NCI-H1092 treated with DMSO at 0.1 percent for 48 hours (cell line): ENCODE measurements at places on chromosomes 6 and 20.
A peak's percentile ranks its signal among the peaks of the same experiment; 100 is the strongest.

GRCh38 chr6:46891252-46891795 is 30.4 kb downstream of the ADGRF5 start:
- no peak for DNase-seq

DNA sequence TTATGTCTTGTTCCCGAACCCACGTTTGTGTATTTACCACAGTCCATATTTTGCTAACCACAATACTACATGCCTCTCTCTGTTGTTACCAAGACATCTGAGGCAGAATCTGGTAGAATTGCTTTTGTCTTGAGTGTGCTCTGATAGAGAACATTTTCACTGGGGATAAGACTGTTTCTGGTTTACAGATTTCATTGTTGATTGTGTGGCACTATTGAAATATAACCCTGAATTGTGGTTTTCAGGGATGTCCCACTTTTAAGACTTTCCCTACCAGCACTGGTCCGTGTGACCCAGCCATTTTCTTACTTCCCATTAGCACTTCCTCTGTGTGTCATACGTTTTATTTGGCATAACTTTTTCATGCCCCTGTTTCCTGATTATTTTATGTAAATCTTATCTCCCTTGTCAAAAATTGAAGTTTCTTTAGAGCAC is 12.2 kb downstream of the NCOA7 start:
- DNase-seq, result no peak

DNA sequence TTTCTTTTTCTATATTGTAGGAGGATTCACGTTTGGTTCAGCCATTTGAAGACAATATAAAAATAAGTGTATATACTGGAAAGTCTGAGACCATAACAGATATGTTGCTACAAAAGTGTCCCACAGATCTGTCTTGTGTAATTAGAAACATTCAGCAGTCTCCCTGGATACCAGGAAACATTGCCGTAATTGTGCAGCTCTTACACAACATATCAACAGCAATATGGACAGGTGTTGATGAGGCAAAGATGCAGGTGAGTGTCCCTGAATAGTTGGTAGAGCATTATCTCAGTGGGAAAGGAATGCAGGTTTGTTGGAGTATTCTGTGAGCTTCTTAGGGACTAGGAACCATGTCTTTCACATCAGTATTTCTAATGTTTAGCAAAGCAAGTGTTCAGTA is 18.3 kb upstream of the ADGRF4 start:
- no peak for DNase-seq

DNA sequence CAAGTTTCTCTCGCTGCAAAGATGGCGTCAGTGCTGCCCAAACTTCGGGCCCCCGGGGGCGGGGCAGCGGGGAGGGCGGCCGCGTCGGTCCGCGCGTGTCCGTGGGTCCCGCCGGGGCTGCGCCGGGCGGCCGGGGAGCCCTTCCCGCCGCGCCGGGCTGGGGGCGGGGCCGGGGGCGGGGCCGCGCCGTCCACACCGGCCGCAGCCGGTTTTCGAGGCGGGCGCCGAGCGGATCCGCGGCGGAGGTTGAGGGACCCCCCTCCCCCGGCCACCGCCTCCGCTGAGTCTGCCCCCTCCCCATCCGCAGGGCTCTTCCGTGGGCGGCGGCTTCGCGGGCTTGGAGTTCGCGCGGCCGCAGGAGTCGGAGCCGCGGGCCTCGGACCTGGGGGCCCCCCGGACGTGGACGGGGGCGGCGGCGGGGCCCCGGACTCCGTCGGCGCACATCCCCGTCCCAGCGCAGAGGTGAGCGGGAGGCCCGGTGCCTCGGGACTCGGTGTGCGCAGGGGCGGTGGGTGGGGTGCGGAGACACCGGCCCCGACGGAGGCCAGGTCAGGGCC is 572 bp downstream of the SLC2A4RG start:
- no peak for DNase-seq

DNA sequence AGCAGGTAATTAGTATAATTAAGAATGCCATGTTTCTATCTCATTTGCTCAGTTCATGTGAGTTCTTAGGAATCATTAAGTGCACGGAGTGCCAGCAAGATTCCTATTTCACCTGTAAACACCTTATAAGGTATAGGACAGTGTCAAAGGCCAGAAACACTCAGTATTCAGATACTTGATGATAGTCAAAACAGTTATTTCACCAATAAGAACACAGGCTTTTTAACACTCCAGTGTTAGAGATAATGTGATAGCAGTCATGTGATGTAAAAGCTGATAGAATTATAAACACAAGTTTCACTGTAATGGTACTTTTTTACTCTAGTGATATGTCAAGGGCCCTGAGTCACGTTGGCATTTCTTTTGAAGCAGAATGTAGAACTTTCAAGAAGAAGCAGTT is at the start of gene GPRC6A:
Gene GPRC6A, minus strand, starts transcription at position 101 of the 400 bp plus-strand sequence. Its CDS starts 70 bp downstream, at position 31.
- no peak for DNase-seq

DNA sequence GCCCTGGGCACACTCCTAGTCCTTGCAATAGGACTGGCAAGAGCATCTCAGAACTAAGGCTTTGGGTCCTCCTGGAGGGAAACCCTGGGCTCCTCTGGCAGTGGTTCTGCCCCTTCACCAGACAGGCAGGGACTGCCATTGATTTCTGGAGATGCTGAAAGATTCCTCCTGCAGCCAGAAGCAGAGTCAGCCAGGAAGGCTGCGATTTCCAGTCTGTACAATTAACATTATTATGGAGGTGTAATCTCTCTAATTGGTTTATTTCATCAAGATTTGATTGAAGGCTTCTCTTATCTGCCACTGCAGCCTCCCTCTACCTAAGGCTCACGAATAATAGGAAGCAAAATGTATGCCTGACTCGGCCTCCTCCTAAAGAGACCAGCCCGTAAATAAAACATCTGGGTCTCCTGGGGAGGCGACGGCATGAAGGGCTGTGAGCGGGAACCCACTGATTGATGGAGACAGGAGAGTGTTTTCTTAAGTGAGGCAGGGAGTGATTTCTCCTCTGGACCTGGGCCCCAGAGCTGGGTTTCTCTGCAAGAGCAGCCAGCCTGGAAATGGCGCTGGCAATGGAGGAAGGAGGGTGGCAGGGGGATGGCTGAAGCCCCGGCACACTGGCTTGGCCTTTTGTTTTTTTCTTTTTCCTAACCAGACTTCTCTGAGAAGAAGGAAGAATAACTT is 689.6 kb downstream of the DHX35 start:
- no peak for DNase-seq

DNA sequence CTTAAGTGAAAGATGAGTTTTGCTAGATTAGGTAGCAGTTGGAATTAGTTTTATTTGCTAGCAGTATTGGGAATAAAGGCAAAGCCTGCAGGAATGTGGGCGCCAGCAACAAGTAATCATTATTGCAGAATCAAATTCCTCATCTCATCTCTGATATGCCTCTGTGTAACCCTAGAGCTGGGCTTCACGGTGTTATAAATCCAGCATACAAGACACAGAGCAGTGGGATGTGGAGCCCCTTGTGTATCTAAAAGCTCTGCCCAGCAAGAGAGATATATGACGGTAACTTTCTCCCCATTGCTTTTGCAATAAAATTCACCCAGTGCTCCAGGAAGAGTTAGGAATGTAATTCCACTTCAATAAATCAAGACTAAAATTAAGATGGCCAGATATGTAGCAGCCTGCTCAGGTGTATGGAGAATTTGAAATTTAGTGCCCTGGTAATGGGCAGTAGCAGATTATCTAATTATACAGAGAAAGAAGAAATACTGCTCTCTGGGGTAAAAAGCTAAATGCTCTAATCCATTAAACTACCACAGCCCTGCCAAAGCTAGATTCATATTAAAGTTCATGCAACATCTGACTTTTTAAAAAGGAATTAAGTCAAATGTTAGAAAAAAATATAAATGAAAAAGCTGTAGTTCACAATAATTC is 5.6 kb upstream of the BLOC1S5 start:
- DNase-seq, result no peak

GRCh38 chr20:47950124-47950912 is 165.0 kb upstream of the SULF2 start:
- DNase-seq, result peak; percentile 9

GRCh38 chr6:130070326-130070725 is 51.9 kb downstream of the L3MBTL3 start:
- no peak for DNase-seq

GRCh38 chr6:37005827-37006567 is 542 bp downstream of the FGD2 start:
- no peak for DNase-seq

DNA sequence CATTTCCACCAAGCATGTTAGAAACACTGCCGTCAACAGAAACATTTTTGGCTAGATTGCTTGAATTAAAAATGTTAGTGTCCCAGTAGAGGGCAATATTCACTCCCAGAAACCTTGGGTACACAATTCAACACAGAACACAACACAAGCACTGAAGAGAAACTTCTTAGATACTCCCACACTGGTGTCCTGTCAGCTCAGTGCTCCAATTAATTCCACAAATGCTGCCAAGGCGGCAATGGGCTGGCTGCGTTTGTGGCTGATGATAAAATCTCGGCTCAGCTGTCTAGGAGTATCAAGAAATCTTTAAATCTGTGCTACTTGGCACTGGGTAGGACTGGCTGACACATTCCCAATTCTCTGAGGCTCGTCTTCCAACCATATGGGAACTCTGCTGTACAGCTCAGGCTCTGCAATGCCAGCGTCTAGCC is 39.3 kb downstream of the BEND3 start:
- DNase-seq, result peak; percentile 2

DNA sequence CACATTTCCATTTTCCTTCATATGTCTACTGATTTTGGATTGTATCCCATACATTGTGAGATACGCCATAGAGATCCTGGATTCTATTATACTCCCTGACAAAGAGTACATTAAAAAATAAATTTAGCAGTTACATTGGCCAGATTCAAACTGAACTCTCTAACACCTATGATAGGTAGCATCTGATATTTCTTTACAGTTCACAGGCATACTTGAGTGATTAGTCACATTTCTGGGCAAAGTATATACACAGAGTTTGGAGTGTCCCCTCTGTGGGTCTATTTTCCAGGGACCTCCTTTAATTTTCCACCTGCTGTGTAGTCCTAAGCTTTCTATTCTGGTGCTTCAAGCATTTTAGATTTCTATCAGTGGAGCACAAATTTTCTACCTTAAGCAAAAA is 96.4 kb downstream of the TBC1D32 start:
- DNase-seq, result no peak

GRCh38 chr20:23195636-23196035 is 109.5 kb upstream of the CD93 start:
- DNase-seq, result no peak

DNA sequence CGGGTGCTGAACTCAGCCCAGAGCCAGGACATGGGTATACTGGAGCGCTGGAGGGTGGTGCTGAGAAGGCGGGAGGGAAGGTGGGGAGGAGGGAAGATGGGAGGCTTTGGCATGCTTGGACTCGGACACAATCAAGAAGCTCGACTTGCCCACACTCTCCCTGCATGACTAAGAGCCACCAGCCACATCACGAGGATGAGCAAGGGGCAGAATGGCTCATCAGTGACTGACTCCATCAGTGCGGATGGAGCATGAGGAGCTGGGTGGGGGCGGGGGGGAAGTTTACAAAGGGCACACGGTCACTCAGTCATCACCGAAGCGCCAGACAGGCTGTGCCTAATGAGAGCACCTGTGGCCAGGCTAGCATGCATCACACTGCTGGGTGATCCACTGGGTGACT is 222.8 kb downstream of the KIF16B start:
- no peak for DNase-seq

- no peak for DNase-seq
These were observed 14.8 kb downstream of the PLA2G7 start for GRCh38 chr6:46720401-46720800.

GRCh38 chr6:42010185-42010891 is 40.0 kb upstream of the TAF8 start:
- no peak for DNase-seq

DNA sequence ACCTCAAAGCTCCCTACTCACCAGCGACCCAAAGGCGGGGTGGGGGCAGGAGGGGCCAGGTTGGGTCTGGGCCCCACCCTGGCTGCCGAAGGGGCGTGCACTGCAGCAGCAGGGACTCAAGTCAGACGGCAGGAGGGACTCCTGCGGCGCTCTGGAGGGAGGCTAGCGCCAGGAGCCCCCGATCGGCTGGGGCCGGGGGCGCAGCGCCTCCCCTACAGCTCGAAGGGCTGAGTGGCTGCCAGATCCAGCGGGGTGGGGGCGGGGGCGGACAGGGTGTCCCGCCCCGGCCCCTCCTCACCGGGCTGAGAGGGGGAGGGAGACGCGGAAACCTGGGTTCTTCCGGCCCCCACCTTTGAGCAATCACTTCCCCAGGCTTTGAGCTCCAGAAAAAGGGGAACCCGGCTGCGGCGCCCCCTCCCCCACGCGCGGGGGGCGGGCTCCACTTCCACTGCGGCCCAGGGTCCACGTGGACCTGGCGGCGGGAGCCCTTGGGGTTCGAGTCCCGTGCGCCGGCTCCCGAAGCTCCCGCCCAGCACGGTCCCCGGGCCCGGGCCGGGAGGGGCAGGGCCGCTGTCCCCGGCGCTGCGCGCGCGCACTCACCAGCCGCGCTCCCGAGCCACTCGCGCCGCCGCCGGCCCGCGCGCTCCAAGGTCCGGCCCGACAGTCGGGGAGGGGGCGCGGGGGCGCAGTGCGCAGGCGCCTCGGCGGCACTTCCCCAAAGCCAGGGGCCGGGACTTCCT is at the start of gene RGS19:
Gene RGS19, minus strand, starts transcription at position 246 of the 740 bp plus-strand sequence. CDS start 2,632 bp downstream, outside the sequence.
- no peak for DNase-seq

DNA sequence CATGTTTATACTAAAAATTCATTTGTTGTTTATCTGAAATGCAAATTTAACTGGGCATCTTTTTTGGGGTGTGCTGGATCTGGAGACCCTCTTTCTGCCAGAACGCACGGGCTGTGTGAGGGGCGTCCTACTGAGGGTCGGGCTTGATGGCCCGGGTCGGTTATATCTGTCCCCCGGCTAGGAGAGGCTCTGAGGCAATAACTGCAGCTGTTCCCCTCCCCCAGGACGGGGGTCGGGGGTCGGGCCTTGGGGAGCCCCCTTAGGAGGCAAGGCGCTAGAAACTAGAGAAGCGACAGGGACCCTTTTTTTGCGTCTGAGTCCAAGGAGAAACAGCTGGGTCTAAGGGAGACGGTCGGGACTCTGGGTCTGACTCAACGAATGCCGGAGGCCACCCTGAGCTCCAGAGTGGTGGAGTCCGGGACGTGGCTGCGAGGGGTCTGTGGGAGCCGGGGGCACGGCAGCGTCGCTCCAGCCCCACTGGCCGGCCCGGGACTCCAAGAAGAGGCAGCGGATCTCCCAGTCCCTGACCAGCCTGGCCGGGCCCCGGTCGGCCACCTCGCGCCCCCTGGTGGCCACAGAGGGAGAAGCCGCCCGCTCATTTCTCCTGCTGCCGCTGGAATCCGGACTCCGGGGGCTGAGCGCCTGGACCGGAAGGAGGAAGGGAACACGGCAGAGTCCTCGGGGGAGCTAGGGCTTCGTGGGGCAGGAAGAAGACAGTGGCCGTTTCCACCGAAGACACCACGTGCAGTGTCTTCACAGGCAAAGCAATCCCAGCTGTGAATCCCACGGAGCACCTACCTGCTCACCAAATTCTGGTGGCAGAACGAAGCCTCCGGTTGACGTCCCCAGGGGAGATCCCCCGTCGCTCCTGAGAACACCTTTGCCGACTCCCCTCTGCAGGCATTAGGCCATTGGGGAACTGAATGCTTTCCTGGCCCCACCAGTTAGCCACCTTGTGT is 24.0 kb upstream of the SCML4 start:
- peak; percentile 54 for DNase-seq

GRCh38 chr6:137777687-137778075 is 89.4 kb upstream of the TNFAIP3 start:
- DNase-seq, result no peak
